ENCODE measurements at places on chromosomes 12 and 14.
A peak's percentile ranks its signal among the peaks of the same experiment; 100 is the strongest.

DNA sequence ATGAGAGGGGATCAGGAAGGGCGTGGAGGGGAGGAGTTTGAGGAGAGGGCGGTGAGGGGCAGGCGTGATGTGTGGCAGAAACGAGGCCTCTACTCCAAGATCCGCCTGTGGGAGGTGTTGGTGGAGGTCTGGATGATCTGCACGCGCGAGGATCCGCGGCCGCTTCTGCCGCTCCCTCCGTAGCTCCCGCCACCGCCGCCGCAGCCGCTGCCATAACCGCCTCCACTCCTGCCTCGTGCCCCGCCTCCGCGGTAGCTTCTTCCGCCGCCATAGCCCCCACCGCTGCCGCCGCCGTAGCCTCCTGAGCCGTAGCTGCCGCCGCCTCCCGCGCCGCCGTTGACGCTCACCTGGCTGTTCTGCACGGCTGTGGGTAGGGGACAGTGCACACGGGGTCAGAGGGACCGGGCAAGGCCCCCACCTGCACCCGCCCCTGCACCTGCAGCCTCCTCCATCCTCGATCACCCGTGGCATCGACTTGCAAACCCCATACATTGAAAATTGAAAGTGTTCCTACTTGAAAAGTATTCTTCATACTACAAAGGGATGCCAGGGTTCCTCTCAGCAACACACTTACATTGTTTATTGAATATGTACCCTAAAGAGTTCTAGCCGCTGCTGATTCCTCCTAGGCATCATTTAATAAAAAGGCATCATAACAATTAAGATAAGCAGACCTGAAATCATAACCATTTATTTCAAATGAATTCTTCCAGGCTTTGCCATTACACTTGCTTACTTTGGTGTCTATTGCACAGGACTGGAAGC, 11.1 kb upstream of the KRT1 start:
- DNase-seq, result no peak

DNA sequence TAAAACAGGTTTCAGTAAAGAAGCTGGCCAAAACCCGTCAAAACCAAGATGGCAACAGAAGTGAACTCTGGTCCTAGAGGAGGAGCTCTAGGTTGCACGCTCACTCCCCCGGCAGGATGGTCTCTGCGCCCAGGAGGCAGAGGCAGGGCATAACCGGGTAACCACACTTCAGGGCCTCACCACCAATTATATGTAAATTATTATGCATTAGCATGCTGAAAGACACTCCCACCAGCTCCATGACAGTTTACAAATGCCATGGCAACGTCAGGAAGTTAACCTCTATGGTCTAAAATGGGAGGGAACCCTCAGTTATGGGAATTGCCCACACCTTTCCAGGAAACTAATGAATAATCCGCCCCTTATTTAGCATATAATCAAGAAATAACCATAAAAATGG, 20.1 kb upstream of the SLC6A12 start:
- no peak for DNase-seq

DNA sequence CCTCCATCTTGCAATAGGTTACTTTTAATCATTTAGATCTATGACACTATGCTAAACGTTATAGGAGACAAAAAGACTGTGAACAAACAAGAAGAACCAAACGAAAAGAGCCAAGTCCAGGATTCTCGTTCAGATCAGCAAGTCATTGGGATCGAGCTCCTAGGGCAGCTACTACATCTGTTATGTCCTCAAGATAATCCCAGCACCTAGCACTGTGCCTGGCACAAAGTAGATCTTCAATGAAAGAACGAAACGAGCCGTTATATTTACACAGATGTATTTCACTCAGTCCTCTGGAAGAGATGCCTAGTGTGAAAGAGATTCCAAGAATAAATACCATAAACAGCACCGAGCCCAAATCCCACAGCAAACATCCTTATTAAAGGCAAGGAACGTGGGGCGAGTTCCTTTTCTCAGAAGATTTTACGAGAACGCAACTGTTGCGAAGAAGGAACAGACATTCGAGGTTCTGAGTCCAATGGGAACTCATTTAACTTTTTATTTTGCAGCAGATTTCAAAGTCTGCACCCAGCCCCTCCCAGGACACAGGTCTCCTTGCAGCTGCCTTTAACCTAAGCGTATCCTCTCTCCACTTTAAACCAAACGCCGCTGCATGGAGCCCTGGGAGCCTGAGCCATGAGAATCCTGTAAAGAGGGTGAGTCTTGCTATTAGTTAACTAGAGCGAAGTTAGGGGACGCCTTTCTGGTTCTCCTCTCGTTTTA, 544 bp upstream of the TDP1 start:
- no peak for DNase-seq

DNA sequence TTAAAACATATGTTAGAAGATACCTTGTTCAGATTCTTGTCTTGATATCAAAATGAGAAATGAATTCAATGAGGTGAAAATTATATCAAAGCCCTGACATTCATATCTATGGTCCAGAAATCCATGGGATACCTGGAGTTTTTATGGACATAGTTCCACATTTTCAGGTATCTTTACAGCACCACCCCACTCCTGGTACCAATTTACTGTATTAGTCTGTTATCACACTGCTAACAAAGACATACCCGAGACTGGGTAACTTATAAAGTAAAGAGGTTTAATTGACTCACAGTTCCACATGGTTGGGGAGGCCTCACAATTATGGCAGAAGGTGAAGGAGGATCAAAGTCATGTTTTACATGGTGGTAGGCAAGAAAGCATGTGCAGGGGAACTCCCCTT, 361.5 kb downstream of the PRKD1 start:
- no peak for DNase-seq

DNA sequence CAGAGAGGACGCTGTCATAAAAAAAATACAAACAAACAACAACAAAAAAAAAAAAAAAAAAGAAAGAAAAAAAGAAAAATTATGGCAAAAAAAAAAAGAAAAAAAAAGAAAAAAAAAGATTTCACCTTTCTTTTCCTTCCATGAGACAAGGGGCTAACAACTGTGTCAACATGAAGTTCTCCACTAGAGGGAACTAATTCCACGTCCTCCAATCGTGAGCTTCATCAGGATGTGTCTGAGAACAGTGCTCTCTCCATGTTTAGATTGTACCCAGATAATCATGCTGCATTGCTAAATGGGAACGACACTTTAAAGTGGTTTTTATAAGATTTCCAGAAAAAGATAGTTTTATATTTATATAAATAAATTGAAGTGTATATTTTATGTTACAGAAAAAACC, 96.2 kb upstream of the PTPRB start:
- DNase-seq, result peak; percentile 73

DNA sequence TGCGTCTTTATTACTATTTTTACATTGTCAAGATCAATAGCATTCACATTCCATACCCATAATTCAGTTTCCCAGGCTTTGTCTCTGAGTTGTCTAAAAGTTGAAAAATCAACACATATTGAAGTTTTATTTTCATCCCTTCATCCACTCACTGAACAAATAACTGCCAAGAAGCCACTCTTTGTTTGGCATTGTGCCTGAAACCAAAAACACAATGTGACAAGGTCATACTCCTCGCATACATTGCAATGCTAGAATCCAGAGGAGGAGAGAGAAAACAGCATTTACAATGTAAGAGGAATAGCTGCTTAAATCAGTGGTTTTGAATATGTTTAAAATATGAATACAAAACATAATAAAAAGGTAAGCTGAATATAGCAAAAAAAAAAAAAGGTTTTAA, 71.8 kb downstream of the CCDC60 start:
- no peak for DNase-seq

DNA sequence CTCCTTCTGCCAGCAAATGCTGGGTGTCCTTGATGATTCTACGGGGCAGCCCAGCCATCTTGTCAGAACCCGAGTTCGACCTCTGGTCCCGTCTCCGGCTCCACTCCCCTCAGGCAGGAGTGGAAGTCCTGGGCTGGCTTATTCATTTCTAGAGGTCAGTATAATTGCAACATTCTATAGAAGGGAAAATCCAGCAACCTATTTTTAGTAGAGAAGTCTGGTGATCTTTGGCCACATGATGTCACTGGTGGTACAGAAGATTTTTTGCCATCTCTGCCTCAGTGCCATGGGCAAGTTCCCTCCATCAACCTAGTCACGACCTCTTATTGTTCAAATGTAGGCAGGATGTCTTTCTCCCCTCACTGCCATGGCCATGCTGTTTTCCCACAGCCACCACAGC, 22.4 kb downstream of the OR10G2 start:
- DNase-seq, result no peak

DNA sequence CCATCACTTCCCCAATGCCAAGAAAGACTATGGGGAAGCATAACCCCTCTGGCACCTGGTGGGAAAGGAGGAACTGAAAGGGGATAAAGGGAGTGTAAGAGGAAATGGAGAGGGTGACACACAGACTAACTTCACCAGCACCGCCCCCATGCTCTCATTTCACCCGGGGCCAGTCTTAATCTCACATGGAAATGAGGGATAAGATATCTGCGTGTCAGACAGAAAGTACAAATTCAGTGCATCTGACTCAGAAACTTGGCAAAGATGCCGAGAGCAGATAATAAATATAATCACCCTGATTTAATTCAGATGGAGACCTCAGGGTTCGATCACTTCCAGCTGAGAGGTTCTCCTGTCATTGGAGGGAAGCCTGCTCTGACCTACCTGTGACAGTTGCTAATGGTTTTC, 191.6 kb downstream of the DUSP6 start:
- peak; percentile 71 for DNase-seq

GRCh38 chr14:102750376-102750775, 26.9 kb upstream of the TRAF3 start:
- DNase-seq, result no peak

GRCh38 chr14:64293976-64294671, at the start of gene ESR2:
ESR2 (minus strand) TSS chr14:64294371; CDS start chr14:64282985, 11,386 bp downstream.
- DNase-seq, result no peak

DNA sequence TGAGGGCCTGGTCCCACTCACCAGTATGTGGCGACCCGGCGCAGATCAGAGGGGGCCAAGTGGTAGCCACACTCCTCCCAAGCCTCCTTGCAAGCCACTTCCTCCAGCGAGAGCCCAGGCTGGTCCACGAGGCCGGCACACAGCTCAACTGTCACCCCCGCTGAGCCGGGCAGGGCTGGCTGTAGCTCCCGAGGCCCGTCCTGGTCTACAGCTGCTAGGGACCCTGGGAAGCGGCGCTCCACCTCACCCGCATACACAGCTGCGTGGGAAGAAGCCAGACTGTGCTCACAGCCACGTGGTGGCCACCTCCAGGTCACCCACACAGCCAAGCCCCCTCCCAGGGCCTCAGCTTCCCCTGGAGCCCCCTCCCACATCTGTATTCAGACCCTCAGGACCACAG, 4.6 kb downstream of the NUDT14 start:
- no peak for DNase-seq

GRCh38 chr12:38507839-38508238, 191.3 kb downstream of the ALG10B start:
- DNase-seq, result no peak

DNA sequence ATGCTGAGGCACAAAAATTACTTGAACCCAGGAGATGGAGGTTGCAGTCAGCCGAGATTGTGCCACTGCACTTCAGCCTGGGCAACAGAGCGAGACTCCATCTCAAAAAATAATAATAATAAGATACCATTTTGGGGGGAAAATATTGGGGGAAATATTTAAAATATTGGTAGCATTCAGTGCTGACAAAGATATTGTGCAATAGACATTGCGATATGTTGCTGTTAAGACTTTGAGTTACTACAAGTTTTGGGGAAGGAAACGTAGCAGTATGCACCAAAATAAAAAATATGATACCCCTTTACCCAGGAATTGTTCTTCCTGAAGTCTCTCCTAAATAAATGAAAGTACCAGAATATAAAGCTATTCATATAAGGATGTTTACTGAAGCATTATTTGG, 37.7 kb upstream of the MYBPC1 start:
- DNase-seq, result no peak

- DNase-seq, result peak; percentile 97
Observed at GRCh38 chr12:6723607-6724408, at the start of gene COPS7A. COPS7A (plus strand) TSS chr12:6724046; CDS start chr12:6724657, 611 bp downstream.

GRCh38 chr12:56728139-56728861, 3.2 kb upstream of the NACA start:
- no peak for DNase-seq

- no peak for DNase-seq
Observed at GRCh38 chr14:91055016-91055415, 5.4 kb downstream of the RPS6KA5 start.

DNA sequence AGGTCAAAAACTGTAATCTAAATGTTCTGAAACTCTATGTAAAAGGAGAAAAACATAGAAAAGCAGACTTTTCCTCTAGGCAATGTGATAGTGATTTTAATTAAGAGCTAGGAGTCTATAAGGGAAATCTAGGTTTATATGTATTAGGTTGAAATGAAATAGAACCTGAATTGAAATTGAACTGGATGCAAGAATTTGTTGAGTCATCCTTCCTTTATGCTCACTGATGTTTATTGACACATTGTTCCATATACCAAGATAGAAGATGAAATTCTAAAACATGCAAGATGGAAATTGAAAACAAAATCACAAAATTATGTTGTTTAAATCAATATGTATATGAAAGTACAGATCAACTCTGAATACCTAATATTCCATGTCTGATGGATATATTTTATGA, 170.4 kb upstream of the FLRT2 start:
- no peak for DNase-seq

- DNase-seq, result peak; percentile 37
Observed at GRCh38 chr12:93198086-93198485, 179.6 kb upstream of the NUDT4 start.

- peak; percentile 10 for DNase-seq
Observed at GRCh38 chr12:59181196-59181777, 261.0 kb upstream of the LRIG3 start.

- peak; percentile 94 for DNase-seq
Observed at GRCh38 chr12:53324779-53325510, 3.5 kb upstream of the AAAS start.

GRCh38 chr12:32561931-32562341, 117.2 kb upstream of the DNM1L start:
- DNase-seq, result no peak

DNA sequence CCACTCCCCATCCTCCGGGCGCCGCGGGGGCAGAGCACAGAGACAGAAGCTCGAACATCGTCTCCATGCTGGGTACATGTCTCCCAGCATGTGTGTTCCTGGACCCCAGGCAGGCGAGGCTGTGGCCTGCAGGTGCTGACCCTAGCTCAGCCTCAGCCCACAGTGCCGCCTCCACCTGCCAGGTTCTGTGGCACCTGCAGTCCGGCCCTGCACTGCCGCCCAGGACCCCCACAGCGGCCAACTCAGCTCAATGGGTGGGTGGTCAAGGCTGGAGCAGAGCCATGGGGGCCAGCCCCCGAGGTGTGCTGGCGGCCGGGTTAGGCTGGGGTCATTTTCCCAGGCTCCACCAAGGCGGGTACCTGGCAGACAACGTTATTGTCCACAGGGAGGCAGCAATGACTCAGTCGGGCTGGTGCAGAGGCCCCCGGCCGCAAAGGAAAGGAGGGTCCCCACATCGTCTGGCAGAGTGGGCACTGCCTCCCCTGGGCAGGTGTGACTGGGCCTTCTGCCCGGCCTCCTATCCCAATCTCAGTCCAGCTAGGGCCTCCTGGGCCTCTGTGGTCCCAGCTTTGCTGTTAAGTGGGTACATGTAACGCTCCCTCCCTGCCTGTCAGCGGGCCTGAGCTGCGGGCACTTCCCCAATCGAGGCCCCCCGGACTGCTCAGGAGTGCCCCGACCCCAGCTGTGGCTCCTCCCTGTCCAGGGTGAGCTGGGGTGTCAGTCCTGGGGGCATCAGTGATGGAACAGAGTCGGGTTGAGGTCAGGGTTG, 20.2 kb upstream of the NUDT14 start:
- no peak for DNase-seq

All from RWPE1 (cell line).